ENCODE measurements at places on chromosomes 13 and 19. TPM values are rescaled to one million over a fixed set of nuclear protein-coding genes. Genes with fewer than 3 reads are reported as not detected.

The ELSPBP1 gene
- not detected for total RNA-seq

DNA sequence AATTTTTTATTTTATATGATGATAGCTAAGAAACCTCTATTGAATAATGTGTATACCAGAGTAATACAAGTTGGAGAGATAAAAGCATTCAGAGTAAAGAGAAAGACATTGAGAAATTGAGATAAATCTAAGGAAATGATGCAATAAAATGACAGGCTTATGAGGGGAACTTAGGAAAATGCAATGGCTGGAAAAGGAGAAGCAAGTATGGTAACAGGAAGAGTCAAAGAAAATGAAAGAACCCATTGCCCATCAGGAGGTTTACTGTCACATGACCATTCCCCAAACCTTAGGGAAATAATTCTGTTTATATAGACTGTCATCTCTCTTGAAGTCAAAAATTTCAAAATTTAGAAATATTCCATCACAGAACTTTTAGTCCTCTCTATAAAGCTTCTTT, 808.0 kb upstream of the PRR20A start:
- DNase-seq: no peak

DNA sequence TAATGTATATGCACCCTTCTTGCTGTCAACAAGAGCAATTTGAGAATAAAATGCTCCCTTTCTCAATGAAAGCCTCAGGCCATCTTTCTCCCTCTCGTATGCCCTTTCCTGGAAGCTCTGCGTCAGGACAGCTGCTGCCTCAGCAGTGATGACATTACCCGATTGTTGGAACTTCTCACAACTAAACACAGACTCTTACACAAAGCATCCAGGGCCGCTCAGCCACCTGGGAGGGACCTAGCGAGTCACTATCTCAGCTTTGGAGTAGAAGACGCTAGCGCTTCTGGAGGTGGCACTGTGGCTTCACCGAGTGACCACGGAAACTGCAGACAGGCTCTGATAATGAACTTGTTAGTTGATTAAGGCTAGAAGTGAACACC, 153.2 kb upstream of the SOX1 start:
- no peak for DNase-seq

The SKA3 gene
- total RNA-seq: 18.5 TPM

DNA sequence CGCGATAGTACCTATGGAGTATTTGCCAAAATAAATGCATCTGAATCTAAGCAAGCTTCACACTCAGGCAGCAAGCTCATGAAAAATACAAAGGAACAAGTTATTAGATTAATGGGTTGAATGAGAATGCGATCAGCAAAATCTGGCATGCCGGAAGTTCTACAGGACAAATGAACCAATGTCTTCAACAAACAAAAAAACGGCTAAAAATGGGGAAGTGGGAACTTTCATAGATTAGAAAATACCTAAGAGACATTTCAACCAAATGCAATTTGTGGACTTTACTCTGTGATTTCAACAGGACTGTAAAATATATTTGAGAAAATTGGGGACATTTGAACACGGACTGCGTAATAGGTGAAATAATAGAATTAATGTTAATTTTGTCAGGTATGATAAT, 22.4 kb upstream of the RNASEH2B start:
- no peak for DNase-seq

DNA sequence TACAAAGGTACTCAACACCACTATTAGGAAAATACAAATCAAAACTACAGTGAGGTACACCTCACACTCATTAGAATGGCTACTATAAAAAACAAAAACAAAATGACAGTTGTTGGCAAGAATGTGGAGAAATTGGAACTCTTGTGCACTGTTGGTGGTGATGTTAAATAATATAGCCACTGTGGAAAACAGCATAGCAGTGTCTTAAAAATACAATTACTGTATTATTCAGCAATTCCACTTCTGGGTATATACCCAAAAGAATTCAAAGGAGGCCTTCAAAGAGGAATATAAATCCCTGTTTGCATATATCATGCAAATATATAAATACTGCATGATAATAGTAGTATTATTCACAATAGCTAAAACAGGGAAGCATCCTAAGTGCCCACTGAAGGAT, 66.8 kb downstream of the CDK8 start:
- DNase-seq: no peak

- no peak for DNase-seq
Measured at GRCh38 chr13:114222461-114222968, 12.2 kb upstream of the CDC16 start.

DNA sequence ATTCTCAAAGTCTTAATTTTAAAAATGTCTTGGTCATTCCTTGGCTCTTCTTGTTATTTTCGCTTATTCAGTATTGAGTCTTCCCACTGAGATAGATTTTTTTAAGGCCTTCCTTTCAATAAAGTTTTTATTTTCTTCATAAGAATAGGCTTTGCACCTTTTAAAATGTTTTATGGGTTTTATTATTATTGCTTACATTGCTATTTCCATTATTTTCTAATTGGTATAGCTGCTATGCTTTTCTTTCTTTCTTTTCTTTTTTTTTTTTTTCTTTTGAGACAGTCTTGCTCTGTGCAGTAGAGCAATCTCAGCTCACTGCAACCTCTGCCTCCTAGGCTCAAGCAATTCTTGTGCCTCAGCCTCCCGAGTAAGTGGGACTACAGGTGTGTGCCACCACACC, 195.7 kb downstream of the PDS5B start:
- no peak for DNase-seq

- no peak for DNase-seq
Measured at GRCh38 chr13:93794197-93794885, 567.7 kb downstream of the GPC6 start.

- no peak for DNase-seq
Measured at GRCh38 chr13:67372868-67373464, 142.8 kb upstream of the PCDH9 start.

The FFAR3 gene
- not detected for total RNA-seq

The LACC1 gene
- 1.2 TPM for total RNA-seq

DNA sequence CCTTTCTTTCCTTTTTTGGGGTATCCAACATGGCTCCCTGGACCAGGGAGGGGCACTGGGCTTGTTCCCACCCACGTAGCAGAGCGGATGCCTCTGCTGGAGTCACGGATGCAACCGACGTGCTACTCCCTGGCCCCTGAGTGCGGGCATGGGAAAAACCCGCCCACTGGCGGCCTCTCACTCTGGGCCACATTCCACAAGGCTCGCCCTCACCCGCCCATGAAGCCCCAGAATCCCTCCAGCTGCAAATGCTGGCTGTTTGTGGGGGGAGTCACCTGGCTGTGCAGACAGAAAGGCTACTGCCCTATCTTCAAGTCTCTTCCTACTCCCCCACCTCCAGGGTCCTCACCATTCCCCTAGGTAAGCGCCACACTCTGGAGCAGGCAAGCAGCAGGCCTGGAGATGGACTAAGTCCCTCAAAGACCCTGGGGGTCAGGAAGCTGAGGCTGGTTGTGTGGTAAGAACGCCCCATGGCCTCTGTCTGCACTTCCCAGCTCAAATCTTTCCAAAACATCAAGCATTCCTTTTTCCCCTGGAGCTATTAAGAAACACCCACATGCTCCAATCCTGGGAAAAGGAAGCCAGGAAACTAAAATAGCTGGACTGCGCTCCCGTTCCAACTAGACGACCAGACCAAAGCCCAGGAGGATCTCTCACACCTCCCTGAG, 17.9 kb upstream of the EPHX3 start:
- no peak for DNase-seq

The CYP2A6 gene
- not detected for total RNA-seq

The TSSK6 gene
- not detected for total RNA-seq

DNA sequence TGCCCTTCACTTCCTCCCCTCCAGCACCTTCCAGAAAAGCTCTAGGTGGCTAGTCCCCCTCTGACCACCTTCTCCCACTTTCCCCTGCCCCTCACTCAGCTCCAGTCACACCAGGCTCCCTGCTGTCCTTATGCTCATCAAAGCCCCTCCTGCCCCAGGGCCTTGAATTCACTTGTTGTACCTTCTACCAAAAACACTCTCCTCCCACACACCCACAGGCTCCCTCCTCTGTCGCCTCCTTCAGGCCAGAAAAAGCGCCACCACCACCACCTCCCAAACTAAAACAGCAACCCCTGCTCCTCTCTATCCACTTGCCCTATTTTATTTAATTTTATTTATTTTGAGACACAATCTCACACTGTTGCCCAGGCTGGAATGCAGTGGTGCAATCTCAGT, 4.8 kb upstream of the CEACAM16 start:
- no peak for DNase-seq

Measured in MG63 (cell line).